ENCODE measurements at places on chromosomes 5 and 9.

DNA sequence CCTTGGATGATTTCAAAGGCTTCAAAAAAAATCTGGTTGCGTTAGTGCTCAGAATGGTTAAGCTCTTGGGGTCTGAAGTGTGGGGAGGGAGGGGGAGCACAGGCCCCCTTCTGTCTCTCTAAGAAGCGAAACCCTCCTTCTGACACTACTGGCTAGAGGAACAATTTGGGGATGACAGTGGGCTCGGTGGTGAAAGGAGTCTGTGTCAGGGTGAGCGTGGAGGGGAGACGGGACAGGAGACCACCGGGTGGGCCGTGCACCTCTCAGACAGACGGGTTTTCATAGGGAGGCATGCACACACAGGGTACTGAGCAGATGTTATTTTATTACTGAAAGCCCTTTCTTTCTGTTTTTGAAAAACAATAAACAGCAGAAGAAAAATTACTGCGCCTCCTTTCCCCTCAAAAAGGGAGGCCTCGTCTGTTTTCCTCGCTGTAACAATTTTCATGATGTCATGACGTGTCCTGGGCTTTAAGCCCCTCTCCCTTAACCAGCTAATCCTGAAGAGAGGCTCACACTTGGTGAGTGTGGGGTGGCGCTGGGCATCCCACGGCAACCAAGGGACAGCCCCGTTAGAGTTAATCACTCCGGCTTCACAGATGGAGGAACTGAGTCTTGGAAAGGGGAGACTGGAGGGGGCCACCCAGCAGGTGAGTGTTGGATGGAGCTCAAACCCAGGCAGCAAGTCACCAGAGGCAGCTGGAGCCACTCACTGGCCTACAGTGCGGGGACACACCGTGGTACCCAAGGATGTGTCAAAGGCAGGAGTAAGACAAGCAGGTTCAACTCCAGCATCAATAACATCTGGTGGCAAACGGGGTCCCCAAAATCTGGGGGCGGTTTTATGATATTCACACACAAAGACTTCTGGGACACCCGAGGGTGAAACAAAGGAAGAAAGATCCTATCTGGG lies 53.4 kb downstream of the PTCH1 start:
- DNase-seq, result no peak

DNA sequence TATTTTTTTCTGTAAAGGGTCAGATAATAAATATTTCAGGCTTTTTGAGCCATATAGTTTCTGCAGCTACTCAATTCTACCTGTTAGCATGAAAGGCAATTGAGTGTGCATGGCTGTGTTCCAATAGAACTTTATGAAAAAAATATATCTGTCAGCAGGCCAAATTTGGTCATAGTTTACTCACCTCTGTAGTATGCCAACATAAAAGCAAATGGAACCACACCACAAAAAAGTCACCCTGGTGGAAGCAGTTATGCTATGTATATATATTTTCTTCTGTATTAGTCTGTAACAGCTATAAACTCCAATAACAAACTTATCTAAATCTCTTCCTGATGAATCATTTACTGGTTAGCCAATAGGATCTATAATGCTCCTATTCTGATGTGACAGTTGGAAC lies 3.4 kb downstream of the SLC38A9 start:
- DNase-seq, result no peak

- DNase-seq, result no peak
Measured at GRCh38 chr5:146606893-146607292, 90.9 kb upstream of the GPR151 start.

- DNase-seq, result no peak
Measured at GRCh38 chr5:127210042-127210441, 80.6 kb upstream of the MEGF10 start.

DNA sequence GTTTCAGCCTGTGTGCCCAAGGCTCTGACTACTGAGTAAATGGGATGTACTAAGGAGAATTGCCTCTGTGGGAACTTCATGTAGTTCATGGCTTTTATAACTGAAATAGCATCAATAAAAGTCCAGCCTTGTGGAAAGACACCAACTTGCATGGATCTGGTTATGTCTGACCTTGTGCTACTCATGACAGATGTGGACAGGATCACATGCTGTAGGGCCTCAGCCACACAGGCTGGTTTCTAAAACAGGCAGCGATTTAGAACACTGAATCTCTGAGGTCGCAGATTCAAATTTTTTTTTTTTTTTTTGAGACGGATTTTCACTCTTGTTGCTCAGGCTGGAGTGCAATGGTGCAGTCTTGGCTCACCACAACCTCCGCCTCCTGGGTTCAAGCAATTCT lies 66.5 kb upstream of the SPIN1 start:
- no peak for DNase-seq

Data from stimulated activated CD4-positive, alpha-beta T cell treated with anti-CD3 and anti-CD28 coated beads, Interleukin-1b, Interleukin-23, amount 100 ng/mL, for 1 hour (primary cell).